ENCODE measurements at places on chromosomes 1 and 21.

DNA sequence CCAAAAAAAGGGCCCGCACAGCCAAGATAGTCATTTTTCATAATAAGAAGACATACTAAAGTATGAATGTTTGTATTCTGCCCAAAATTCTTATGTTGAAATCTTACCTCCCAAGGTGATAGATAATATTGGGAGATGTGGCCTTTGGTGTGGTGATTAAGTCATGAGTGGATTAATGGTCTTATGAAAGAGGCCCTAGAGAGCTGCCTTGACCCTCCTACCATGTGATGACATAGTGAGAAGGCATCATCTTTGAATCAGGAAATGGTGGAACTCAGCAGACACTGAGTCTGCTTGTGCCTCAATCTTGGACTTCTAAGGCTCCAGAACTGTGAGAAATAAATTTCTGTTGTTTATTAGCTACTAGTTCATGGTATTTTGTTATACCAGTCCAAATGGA is 11.8 kb upstream of the RNPC3 start:
- DNase-seq: no peak

GRCh38 chr1:9265968-9266367 is 26.7 kb upstream of the SPSB1 start:
- DNase-seq: no peak

DNA sequence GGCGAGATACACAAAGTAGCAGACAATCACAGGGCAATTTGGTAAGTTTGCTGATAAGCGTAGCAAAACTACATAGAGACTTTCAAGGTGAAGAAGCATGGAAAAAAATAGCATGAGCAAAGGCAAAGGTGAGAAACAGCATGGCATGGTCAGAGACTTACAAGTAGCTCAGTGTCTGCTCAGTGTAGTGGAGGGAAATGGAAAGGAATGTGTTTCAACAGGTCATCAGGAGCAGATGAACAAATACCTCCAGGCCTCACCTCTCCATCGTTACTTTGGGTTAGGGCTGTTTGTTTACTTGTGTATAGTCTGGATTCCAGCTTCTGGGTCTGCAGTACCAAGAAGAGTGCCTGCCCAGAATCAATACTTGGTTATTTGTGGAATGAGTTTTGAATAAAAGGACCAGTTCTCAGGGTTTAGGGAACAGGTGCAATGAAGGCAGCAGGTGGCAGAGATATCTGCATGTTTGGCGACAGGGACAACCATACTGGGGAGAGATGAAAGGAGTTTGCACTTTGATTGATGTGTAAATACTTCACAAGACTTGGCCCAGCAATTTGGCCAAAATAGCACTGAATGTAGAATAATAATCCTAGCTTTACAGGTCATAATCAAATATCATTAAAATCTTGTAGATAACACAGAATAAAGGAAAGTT is 97.0 kb upstream of the FGGY start:
- DNase-seq: no peak

GRCh38 chr1:98172578-98172977 is 251.7 kb upstream of the DPYD start:
- DNase-seq: no peak

Data from LoVo (cell line).